ENCODE measurements at places on chromosomes 1 and 21.
A peak's percentile ranks its signal among the peaks of the same experiment; 100 is the strongest.

- DNase-seq, result no peak
Observed at GRCh38 chr1:153350321-153350957, 1.8 kb upstream of the PGLYRP4 start.

DNA sequence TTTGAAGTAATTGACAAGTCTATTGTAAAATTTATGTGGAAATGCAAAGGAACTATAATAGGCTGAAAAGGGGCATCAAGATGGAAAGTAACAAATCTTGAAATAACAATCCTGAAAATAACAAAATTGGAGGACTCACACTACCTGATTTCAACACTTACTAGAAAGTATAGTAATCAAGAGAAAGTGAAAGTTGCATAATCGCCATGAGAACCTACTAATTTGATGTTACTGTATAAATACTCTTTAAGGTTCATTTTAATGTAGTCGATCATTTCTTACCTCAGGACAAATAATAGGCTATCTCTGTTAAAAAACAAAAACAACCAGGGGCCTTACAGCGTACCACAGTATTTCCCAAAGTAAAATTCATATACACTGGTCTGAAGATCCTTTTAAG is 71.7 kb downstream of the EDEM3 start:
- DNase-seq, result no peak

DNA sequence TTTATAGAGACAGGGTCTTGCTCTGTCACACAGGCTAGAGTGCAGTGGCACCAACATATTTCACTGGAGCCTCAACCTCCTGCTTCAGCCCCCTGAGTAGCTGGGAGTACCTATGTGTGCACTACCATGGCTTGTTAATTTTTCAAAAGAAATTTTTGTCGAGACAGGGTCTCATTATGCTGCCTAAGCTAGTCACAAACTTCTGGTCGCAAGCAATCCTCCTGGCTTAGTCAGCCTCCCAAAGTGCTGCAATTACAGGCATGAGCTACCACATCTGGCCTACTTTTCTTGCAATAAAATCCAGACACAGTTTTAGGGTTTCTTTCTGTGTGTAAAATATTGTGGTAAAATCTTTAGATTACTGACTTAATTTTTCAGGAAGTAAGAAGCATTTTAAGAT is 27.9 kb upstream of the NTPCR start:
- DNase-seq, result no peak

- DNase-seq, result no peak
Observed at GRCh38 chr1:40785446-40785845, 1.9 kb downstream of the KCNQ4 start.

GRCh38 chr1:78620666-78621065 is 418 bp downstream of the IFI44L start:
- no peak for DNase-seq

GRCh38 chr1:65174585-65174984 is 26.6 kb downstream of the AK4 start:
- no peak for DNase-seq

DNA sequence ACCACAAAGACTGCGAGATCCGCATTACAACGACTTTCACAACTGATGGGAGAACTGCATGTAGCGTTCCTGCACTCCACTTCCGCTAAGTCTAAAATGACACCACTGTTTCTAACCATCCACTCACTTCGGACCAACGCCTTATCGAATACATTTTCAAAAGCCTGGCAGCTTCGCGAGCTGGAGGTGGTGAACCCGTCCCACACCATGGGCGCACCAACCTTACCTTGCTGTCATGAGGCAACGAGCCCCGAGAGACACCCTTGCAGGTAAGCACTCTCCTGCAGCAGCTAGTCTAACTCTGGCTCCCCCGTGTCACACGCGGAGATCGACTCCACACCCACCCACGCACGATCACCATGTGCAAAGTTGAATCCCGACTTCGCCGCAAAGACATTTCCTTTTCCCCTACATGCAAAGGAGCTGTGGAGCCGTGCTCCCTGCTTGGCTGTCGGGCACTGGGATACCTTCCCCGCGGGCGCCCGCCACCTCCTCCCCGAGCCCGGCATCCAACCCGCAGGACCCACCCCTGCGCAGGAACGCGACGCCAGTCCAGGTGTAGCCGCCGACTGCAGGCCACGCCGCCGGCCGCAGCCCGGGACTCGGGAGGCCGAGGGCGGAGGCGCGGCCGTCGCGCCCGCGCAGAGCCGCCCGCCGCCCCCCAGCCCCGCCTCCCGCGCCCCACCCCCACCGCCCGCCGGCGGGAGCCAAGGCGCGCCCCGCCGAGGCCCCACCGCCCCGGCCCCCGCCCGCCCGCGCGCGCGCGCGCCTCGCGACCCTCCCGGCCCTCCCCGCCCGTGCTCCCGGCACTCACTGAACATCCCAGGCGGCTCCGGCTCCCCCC is 629 bp downstream of the TAF5L start:
- DNase-seq, result peak; percentile 28

DNA sequence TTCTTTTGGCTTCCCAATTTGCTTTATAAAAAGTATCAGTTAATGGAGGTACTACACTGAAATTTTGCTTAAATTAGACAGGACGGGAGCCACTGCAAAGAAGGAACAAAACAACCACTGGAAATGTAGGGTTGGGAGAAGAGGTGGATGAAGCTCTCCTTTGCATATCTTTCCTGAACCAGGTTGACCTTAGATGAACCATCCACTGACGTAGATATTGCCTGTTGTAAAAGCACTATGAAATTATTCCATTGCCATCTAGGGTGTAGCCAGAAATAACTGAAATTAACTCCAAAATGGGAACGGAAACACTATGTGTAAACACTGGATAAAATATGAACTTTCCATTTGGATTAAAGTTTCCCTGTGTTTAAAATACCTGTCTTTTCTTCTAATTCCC is 1.2 kb upstream of the ABL2 start:
- DNase-seq, result no peak

DNA sequence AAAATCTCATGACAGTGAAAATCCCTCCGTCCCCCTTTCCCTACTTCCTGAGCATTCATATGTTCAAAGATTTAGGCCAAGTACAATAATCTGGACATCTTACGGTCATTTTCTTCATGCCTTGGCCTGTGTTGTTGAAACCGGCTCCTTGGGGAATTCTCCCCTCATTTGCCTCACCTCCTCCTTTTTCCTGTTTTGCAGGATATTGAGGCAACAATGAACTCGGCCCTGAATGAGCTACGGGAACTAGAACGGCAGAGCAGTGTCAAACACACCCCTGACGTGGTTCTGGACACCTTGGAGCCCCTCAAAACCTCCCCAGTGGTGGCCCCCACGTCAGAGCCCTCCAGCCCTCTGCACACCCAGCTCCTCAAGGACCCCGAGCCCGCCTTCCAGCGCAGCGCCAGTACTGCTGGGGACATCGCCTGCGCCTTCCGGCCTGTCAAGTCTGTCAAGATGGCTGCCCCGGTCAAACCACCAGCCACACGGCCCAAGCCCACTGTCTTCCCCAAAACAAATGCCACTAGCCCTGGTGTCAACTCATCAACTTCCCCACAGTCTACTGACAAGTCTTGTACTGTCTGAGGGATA is 9.3 kb upstream of the IKBKE start:
- no peak for DNase-seq

GRCh38 chr1:55833529-55834091 is 618.4 kb upstream of the USP24 start:
- no peak for DNase-seq

- DNase-seq, result no peak
Observed at GRCh38 chr1:70979881-70980280, 67.7 kb downstream of the PTGER3 start.

DNA sequence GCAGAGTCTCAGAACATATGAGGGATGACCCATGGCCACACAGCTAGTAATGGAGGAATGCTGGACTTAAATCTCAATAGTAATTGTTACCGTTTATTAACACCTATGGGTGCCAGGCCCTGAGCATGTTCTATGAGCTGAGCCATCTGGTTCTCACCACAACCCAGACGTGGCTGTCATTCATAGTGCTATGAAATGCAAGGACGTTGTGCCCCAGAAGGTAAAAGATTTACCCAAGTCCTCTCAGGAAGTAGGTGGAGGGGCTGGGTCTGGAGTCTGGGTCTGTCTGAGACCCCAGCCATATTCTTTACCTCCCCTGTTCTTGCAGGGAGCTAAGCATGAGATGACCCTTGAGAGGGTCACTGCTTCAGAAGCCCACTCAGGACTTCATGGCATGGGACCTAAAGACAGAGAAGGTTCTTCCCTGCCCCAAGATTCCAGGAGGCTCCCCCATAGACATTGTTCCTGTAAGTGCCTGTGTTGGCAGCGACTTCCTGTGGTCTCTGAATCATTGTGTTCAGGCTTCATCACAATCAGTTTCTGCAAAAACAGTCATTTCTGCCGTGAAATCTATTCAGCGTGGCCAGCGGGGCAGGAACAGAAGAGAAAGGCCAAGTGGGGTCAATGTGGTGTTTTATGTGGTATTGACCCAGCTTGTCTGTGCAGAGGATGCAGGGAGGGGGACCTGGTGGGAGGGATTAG is 475.4 kb downstream of the PTPRU start:
- DNase-seq, result no peak

- no peak for DNase-seq
Observed at GRCh38 chr21:34887105-34887442, 162.0 kb downstream of the RUNX1 start.

GRCh38 chr21:28099001-28099705 is 893.5 kb downstream of the LTN1 start:
- DNase-seq, result no peak

DNA sequence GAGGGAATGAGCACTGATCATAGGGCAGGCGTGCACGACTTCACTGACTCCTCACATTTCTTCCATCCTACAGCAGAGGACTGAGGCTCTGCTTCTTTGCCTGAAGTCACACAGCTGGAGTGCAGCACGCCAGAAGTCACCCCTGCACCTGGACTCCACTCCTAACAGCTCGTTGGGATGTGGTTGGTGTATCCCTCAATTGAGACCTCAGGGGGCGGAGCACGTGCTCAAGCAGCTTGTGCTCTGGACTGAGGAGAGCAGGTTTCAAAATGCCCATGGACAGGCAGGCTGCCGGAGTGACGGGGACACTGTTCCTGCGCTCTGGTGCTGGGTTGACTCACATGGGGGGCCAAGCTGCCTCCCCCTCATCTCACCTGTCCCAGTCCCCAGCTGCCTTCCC is 13.9 kb downstream of the CHIT1 start:
- DNase-seq, result no peak

DNA sequence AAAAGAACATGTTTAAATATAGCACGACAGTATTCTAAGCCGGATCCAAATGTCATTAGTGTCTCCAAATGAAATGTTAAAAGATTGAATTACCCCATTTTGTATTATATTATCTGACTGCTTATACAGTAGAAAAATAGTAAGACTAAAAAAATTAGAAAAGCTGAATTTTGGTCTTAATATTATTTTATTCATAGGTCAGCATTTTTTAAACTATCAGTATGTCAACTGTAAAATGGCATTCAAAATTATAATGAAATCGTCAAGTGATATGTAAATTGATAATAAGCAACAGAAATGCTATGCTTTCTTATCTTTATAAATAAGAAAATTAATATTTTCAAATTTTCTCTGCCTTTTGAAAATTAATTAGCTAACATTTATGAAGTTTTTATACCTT is 16.6 kb downstream of the SLC44A5 start:
- no peak for DNase-seq

- no peak for DNase-seq
Observed at GRCh38 chr1:86289161-86289560, 107.0 kb downstream of the ODF2L start.

DNA sequence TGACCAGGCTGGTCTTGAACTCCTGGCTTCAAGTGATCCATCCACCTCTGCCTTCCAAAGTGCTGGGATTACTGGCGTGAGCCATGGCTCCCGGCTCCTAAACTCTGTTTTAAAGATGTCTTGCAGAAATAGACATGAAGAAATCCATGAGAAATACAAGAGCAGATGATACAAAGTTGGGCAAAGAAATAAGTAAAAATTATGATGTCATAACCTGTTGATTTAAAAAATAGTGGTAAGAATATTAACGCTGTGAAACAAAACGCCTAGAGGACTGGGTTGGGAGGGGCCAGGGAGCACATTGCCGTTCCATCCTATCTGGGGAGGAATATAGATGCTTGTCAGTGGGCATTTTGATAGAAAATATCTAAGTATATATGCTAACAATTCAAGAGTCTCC is 1.2 kb upstream of the ITGB2 start:
- no peak for DNase-seq

GRCh38 chr1:45230537-45230936 is 24.1 kb upstream of the ZSWIM5 start:
- no peak for DNase-seq

GRCh38 chr1:178944729-178945128 is 73.9 kb upstream of the ANGPTL1 start:
- DNase-seq, result no peak

GRCh38 chr1:110237386-110238152 is 27.5 kb downstream of the KCNC4 start:
- no peak for DNase-seq

DNA sequence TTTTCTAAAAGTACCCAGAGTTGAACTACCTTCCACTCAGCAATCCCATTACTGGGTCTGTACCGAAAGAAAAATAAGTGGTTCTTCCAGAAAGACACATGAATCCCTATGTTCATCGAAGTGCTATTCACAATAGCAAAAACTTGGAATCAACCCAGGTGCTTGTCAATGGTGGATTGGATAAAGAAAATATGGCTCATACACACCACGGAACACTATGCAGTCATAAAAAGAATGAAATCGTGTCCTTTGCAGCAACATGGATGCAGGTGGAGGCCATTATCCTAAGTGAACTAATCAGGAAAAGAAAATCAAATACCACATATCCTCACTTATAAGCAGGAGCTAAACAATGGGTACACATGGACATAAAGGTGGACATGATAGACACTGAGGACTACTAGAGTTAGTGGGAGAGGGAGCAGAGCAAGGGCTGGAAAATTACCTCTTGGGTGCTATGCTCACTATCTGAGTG is 32.9 kb upstream of the JUN start:
- no peak for DNase-seq

DNA sequence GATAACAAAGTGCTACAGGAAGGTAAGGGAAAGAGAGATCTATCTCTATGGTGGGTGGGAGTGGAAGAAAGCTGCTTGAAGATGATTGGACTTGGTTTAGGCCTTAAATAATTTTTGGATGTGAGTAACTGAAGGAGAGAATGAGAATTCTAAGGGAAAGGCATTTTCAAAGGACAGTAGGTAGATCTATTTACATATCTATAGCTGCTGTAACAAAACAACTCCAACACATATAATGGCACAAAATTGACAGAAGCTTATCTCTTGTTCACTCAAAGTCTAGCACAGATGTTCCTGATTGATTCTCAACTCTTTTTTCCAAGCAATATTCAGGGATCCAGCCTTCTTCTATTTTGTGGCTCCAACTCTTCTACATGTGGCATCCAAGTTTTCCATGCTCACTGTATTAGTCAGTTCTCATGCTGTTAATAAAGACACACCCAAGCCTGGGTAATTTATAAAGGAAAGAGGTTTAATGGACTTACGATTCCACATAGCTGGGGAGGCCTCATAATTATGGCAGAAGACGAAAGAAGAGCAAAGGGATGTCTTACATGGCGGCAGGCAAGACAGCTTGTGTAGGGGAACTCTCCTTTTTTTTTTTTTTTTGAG is 3.1 kb upstream of the DDAH1 start:
- DNase-seq, result no peak

- no peak for DNase-seq
Observed at GRCh38 chr1:155309423-155310021, 856 bp downstream of the FDPS start.

GRCh38 chr1:27098431-27099134 is 56.3 kb downstream of the SLC9A1 start:
- no peak for DNase-seq

All from stimulated activated effector memory CD8-positive, alpha-beta T cell treated with anti-CD3 and anti-CD28 coated beads, Interleukin-12 subunit alpha, Interleukin-12 subunit beta, amount 100 ng/mL, for 72 hours (primary cell).